Suppressor macrophage treated with lipopolysaccharide for 1 hour (primary cell): ENCODE measurements at places on chromosomes 4 and X.
A peak's percentile ranks its signal among the peaks of the same experiment; 100 is the strongest.

- no peak for DNase-seq
Measured at GRCh38 chr4:102683881-102684609, 76.7 kb downstream of the MANBA start.

DNA sequence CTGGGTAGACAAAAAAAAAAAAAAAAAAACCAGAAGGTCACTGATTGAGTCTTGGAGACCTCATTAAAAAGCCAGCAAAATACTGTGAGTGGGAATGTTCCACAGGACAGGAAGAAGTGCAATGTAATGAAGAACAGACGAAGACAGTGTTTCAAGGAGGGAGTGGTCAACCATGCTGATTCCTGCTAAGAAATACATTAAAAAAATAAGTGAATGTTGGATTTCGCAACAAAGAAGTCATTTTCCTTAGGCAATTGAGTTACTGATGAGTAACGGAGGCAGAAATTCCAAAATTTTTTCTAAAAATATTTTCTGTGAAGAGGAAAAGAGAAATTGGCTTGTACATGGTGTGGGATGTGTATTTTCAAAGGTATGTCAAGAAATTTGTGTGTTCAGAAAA, 94.3 kb upstream of the FAM47B start:
- no peak for DNase-seq

DNA sequence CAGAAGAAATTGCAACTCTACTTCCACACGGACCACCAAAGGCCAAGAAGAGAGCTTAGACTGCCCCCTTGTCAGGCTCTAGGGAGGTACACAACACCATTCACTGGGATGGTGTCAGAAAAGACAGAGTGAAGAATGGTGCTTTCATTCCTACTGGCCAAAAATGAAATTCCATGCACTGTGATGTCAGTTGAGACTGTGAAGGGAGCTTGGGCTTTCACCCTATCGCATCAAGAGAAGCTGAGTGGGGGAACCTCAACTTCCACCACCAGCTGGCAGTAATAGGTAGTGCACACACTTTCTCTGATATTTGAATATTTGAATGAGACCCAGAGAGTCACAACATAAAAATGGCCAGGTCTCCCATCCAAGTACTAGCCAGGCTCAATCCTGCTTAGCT, 65.9 kb downstream of the ZNF711 start:
- no peak for DNase-seq

DNA sequence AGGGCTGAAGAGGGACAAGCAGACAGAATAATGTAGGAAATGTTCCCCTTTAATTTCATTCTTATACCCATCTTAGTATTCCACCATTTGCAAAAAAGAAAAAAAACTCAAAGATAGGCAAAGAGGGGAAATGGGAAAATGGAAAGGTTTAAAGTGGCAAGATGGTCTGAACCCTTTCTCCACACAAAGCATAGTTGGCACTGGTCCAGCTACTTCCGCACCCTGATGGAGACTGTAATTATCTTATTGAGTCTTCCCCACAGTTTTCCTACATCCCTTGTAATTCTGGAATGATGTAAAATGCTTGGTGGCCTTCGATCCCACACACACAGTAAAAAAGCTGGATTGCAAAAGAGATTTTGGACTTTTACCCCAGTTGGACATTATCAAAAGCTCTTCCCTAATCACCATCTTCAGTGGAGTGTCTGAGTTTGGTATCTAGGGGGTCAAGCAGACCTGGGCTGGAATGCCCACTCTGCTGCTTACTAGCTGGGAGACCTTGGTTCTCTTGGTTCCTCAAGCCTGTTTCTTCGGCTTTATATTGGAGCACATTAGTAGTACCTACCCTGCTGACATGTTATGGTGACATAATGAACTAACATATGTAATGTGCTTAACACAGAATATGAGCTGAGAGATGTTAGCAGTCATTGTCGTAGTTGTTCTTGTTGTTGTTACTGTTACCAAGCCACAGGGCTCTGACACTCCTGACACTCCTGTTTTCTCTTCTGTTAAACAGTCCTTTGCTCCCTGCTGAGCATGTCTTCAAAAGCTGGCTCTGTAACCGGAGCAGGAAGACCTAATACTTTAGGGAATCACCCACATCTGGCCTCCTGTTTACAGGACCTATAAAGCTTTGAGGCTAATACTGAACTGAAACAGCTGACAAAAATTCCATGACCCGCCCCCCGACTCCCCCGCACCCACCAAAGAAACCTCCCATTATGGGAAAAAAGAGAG, 4.7 kb downstream of the SRPX2 start:
- no peak for DNase-seq

DNA sequence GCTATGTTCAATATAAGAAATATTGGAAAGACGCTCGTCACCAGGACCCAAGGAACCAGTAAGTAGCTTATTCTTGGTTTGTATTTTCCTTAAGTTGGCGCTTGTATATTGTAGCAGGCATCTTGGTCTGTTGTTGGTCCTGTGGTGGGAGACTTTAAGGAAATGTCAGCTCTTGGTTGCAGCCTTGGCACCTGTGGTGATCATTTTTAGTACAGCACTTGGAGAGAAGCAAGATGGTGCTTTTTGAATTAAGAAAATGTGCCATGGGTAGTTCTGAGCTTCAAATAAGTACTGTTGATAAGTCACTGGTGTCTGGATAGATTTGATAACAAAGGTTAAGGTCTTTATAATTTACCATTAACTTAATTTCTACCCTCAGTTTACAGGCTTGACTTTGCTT, 1.1 kb downstream of the RPS3A start:
- DNase-seq, result no peak

- DNase-seq, result no peak
Measured at GRCh38 chr4:83546786-83547185, 10.9 kb downstream of the GPAT3 start.

DNA sequence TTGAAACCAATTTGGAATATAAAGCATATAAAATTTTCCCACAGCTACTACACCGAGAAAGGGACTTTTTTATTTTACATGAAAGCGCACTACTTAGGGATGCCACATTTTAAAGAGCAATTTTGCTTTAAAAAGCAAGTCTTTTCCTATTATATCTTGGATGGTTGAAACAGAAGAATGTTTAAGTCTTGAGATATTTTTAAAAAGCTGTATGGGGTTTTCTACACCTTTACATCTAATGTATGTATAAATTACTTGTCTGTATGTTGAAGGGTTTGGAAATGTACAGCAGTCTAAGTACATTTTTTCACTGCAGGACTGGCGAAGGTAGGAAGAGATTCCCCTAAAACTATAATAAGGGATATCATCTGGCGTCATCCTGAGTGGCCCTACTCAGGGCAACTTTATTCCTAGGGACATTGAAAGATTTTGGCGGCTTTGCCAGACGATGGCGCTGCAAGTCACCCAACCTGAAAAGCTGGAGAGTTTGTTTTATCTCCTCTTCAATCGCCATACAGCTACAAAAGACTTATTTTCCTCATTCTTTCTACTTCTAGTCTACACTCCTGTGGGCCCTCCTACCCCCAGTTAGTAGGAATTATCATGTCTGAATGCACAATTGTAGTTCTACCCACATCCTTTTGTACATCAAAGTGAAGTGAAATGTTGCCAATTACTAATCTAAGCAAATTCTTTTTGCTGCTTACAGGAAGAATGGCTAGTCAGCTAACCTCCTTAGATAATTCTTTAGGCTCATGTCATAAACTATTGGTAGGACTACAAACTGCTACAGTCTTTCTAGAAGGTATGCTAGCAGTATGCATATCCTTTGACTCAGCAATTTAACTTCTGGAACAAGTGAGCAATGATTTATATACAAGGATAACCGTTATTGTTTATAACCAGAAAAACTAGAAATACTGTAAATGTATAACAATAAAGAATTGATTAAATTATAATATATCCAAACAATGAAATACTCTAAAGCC, 782 bp upstream of the NEK1 start:
- peak; percentile 82 for DNase-seq

DNA sequence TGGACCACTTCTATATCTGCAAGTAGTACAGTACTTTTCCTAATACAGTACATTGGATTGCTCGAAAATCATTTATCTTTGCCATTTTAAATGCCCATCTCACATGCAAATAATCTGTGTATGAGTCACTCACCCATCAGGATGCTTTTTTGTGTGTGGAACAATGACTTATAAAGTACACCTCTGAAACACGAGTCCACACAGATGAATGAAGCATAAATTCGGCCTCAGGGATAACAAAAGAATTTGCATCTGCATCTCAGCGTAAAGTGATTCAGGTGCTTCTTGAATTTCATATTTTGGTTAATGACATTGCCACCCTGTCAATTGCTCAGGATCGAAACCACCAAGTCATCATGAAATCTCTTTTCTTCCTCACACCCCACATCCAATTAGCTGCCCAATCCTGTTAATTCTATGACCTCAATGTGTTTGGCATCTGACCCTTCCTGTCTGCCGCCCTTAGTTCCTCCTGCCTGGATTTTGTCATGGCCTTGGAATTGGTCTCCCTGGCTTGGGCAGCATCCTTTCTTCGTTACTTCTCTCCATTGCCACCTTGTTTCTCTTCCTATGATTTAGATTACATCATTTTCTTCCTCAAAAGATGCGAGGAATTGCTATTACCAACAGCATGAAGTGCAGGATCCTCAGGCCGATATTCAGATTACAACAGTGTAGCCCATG, 161.6 kb upstream of the MID1 start:
- no peak for DNase-seq

DNA sequence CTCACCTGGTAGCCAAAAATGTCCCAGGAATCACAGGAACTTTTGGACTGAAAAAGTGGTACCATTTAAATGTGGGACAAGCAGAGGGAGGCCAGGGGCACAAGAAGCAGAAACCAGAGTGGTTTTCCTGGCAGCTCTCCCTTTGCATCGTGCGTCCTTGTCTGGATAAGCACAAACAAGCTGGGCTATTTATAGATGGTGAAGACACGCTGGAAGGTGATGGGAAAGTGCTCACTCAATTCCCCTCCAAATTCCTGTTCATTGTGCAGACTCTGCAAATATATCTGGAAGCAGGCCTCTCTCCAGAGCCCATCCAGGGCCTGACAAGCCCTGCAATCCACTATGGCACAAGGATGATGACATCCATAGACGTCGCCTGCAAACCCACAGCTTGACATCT, 63.6 kb upstream of the MAP3K15 start:
- DNase-seq, result no peak

DNA sequence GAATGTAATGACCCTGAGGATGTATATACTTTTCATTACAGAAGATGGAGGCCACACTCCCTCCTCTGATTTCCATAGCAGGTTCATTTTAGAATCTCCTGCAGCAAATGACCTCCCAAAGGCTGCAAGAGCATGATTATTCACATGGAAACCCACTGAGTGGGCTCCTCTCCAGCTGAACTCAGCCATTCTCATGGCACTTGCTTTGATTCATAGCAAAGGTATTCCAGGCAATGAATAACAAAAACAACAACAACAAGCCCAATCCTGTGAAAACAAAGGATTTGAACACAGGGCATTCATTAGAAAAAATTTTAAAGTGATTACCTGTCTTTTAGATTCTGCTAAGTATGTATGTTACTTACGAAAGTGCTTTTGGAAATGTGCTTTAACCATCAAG, 894.0 kb upstream of the FRG1 start:
- no peak for DNase-seq

DNA sequence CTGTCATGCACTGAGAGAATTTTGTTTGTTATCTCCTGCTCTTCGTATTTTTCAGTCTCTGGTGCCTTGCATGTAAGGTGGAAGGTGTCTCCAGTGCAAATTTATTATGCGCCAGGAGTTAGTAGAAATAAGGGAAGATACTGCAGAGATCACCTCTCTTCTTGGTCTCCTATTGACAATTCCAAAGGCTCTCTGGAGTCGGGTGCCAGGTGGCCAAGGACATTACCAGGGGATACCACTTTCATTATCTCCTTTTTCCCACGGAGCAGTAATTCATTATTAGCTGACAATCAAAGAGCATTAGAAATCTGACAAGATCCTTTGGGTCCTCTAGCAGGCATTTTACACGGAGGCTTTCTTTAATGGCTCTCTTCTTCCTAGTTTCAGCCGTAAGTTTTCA, 26.0 kb downstream of the ADD1 start:
- no peak for DNase-seq

DNA sequence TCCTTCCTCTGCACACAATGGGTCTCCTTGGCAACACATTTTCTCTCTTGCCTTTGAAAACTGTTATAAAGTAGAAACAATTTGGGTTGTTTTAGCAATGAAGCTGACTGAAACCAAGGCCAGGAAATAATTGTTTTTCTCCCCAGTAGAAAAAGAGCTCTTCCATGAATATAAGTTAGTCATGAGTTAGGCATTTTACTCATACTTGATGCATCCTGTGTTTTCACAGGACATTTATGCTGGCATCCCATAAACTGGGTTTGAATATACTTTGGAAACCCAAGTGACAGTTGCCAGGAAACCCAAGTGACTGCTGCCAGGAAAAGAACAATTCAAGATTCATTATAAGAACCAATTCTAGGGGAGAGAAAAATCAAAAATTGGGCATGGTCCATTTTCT, 128.6 kb upstream of the NPY2R start:
- DNase-seq, result no peak

DNA sequence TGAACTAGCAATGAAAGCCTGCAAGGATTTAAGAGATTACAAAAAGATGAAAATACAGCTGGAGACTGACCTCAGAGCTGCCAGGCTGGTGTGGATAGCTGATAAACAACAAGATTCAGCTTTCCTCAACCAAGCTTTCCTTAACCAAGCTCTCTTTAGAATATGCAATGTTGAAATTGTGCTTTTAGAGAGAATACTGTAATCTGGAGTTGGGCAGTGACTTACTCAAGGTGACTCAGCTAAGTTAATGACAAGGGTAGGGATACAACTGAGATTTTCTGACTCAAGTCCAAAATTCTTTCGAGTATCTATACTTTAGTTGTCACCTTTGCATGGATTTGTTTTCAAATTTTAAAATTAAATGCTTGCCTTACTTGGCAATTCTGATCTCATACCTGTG, 98.0 kb downstream of the AMMECR1 start:
- no peak for DNase-seq
